T-helper 2 cell (primary cell): ENCODE measurements at places on chromosomes 2 and 18.

DNA sequence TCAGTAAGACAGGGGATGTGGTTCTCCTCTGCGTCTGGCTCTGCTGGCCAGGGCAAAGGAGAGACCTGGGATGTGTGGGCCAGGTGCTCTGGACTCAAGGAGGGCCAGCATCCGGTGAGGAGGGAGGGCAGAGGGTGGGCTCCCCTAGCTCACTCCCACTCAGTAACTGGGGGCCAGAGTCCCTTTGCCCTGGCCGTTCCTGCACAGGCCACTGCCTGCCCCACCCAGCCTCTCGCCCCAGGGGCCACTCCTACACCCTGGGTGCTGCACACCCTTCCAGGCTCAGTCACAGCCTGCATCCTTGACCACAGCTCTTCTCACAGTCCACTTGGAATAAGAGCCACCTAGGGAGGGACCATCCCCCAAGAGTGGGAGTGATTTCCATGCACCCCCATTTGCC, 41.0 kb downstream of the SNED1 start:
- no peak for DNase-seq

GRCh38 chr2:206518997-206519396, 75.7 kb downstream of the ADAM23 start:
- DNase-seq = no peak

GRCh38 chr2:106038601-106039375, 155.3 kb downstream of the UXS1 start:
- DNase-seq = no peak

DNA sequence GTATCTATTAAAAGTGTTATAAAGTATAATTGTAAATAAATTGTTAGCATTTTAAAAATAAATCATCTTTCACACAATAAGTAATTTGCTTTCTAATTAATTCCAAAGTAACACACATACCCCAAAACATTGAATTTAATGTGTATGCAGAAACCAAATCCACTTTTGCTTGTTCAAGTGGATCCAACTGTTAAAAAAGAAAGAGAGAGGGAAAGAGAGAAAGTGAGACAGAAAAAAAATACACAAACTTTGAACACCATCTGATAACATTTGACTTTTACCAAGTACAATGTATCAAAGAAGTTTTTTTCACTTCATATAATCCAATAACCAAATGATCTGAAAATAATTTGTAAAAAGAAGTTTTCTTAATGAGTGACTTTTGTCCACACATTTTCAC, 16.6 kb downstream of the C1D start:
- no peak for DNase-seq

DNA sequence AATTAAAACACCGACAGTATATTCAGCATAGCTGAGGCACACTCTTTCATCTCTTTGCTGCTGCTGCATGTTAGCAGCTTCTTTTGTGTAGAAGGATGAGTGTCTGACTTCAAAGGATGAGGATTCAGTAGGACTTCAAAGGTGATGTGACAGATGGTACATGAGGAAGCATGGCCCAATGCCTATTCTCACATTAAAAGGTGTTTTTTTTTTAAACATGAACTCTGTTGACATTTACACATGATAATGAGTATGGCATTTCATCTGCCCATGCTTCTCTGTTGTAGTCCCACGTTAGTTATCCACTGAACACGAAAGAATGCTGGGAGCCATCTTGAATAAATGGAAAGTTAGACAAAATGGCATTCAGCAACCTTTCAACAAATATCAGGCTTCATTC, 1950.8 kb upstream of the PIK3C3 start:
- no peak for DNase-seq

DNA sequence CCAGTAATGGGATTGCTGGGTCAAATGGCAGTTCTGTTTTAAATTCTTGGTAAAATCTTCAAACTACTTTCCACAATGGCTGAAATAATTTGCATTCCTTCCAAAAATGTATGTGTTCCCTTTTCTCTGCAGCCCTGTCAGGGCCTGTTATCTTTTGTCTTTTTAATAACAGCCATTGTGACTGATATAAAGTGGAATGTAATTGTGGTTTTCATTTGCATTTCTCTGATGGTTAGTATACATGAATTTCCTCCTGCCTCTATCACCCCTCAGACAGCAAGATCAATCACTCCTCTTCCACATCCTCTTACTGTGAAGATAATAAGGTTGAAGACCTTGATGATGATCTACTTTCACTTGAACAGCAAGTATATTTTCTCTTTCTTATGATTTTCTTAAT, 304.8 kb upstream of the FSIP2 start:
- DNase-seq = no peak

DNA sequence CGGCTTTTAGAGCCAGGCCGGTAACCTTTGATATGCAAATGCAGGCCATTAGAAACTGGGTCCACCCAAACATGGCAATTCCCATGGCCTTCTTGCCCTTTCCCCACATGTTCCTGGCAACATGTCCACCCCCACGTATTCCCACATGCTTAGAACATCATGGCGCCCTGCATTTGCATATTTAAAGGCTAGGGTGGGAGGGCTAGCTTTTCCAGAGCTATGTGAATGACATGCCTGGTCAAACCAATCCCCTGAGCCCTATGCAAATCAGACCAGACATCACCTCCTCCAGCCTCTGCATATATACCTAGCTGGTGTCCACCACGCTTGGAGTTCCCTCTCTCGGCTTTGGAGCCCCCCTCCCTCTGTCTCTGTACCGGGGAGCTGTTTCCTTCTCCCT, 481.9 kb downstream of the CDH2 start:
- DNase-seq = no peak

- no peak for DNase-seq
Measured at GRCh38 chr2:182595650-182596049, 120.4 kb upstream of the DNAJC10 start.

- no peak for DNase-seq
Measured at GRCh38 chr2:138577066-138577465, 75.5 kb downstream of the SPOPL start.

- no peak for DNase-seq
Measured at GRCh38 chr18:79748321-79749180, 49.2 kb upstream of the KCNG2 start.

- DNase-seq = no peak
Measured at GRCh38 chr2:240467659-240468302, 32.3 kb downstream of the GPC1 start.

DNA sequence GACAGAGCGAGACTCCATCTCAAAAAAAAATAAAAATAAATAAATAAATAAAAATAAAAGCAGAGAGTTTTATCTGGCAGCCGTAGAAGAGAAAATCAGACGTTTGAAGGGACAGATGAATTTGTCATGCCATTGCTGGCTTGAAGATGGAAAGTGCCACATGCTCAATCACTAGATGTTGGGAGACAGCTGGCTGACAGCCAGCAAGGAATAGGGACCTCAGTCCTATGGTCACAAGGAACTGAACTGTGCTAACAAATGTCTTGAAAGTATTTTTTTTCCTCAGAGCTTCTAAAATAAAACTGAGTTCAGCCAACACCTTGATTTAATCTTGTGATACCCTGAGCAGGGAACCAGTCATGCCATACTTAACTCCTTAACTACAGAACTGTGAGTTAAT, 65.4 kb downstream of the DTNA start:
- DNase-seq = no peak

GRCh38 chr18:14781671-14782070, 33.7 kb downstream of the ANKRD30B start:
- DNase-seq = no peak

GRCh38 chr2:174794851-174795374, 30.6 kb upstream of the CHRNA1 start:
- no peak for DNase-seq

DNA sequence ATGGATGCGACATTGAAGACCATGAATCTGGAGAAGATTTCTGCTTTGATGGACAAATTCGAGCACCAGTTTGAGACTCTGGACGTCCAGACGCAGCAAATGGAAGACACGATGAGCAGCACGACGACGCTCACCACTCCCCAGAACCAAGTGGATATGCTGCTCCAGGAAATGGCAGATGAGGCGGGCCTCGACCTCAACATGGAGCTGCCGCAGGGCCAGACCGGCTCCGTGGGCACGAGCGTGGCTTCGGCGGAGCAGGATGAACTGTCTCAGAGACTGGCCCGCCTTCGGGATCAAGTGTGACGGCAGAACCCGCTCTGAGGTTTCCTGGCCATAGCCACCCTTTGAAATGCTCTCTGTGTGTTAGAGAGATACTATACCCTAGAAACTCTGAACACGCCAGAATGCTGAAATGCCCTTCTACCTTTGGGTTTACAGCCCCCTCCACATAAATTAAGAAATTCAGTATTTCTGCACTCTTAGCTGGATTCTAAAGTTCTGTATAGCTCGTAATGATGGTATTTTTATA, 659 bp downstream of the CHMP1B start:
- DNase-seq = peak; percentile 51

DNA sequence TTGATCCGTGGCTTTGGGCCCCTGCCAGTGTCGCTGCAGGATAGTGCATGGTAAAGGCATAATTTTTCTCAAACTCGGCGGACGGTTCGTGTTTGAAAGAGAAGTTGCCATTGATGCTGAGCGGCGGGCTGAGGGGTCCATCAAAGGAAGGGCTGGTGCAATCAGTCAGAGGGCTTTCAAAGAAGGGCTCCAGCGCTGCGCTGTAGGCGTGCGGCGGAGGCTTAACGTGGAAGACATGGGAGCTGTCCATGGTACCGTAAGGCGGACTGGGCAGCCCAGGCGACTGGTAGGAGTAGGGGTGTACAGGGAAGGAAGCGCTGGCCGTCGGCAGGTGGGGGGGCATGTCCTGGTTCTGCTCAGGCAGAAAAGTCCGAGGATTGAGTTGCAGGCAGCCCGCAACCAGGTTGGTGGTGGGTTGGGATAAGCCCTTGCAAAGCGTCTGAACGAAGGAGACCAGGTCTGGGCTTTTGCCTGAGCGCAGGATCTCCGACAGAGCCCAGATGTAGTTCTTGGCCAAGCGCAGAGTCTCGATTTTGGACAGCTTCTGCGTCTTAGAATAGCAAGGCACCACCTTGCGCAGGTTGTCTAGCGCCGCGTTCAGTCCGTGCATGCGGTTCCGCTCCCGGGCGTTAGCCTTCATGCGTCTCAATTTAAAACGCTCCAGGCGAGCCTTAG, 2.3 kb downstream of the NEUROD1 start:
- DNase-seq = peak; percentile 7

DNA sequence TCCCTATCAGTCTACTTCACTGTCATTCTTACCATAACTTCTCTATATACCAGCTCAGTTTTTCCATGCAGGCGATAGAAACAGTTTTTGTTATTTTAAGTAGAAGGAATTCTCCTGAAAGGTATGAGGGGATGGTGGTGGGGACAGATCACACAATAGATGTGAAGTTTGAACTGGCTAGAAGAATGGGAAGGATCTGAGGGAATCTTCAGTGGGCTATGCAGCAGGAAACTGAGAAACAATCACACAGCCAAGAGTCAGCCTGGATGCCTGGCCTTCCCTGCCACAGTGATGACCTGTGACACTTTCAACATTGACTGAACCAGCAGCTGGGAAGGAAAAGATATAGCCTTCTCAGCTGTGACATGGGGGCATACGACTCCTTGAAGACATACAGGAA, 329.1 kb upstream of the GULP1 start:
- DNase-seq = no peak

DNA sequence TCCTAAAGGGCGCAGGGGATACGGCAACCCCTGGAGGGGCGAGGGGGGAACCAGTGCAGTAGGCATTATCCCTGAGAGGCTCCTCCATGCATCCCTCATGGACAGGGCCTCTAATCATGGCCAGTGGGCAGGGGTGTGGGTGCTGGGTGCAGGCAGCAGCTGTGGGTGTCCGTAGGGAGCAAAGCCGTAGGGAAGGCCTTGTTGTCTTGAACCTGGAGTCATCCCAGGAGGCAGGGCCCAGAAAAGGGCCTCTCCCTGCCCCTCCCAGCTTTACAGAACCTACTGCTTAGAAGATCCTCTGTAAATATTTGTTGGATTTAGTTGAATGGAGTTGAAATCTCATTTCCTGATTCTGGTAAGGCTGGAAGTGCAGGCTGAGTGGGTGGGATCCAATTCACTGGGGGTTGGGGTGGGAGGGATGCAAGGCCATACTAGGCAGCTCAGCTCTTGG, 207.0 kb upstream of the HAAO start:
- DNase-seq = no peak

GRCh38 chr2:43075811-43076585, 150.4 kb downstream of the ZFP36L2 start:
- DNase-seq = no peak

GRCh38 chr18:66150650-66151049, 399.8 kb downstream of the CDH7 start:
- no peak for DNase-seq

DNA sequence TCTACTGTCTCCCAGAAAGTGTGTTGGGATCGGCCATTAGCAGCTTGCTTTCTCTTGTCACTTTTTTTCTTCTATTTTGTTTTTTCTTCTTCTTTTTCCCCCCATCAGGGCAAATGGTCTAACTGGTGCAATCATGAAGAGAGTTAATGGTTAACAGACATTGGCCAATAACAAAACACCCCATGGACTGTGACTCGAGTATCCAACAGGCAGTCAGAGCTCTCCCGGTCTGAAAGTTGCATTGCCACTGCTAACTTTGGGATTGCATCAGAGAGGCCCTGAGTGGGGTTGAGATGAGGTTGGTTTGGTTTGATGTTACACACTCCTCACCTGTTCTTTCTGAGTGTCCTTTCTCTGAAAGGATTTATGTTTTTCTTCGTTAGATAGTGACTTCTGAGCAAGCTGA, 12.9 kb upstream of the SNORC start:
- no peak for DNase-seq
